COR-L47 (cell line): ENCODE measurements at places on chromosomes 12 and 14.

- DNase-seq = no peak
These were observed 1.1 kb upstream of the CLEC2D start for GRCh38 chr12:9668161-9669018.

DNA sequence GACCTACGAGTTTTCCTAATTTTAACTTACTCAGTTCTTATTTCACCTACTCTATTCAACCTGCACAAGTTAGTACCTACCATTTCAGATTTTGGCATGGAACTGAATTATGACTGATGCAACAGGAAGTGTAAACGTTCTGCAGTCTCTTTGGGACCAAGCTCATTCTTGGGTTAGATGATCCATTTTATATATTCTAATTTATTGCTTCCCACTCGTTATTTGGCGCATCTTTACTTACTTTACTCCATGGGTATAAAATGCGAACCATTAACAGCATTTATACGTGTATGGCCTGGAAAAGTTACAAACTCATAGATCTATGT lies 1.0 kb upstream of the EML1 start:
- no peak for DNase-seq

- no peak for DNase-seq
These were observed 23.0 kb downstream of the KLRK1 start for GRCh38 chr12:10366875-10367274.

DNA sequence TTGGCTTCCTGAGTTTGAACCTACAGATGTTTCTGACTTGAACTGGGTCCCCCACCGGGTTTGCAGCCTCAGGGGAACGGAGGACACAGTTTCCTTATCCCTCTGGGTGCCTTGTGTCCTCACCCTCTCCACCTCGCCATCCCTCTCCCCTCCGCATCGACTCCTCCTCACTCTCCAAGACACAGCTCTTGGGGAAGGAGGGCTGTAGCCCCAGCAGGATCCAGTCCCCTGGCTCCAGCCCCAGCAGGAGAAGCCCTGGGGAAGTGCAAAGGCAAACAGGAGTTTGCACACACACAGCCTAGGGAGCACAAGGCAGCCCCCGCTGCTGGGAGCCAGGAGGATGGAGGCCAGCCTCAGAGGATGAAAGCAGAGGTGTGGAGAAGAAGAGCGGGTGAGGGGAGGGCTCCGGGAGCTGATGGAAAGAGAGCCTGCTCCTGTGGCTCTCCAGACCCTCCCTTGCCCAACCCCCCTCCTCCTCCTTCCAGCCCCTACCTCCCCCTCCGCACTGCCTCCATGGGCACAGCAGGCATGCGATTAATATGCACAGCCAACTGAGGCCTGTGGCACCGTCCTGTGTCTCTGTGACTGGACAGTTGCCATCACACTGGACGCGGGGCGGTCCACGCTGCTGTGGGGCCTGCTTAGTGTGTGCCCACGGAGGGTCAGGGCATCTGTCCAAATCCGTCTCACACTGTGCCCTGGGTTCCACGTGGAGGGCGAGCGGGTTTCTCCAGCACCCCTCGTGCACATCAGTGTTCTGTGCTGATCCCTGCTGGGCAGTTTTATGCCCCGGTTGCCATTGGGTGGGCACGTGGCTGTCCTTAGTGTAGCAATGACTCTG lies 193.7 kb upstream of the DIO3 start:
- DNase-seq = no peak

GRCh38 chr12:95463050-95463449 lies 10.9 kb upstream of the METAP2 start:
- DNase-seq = no peak

GRCh38 chr14:103702095-103702494 lies 13.2 kb downstream of the XRCC3 start:
- no peak for DNase-seq

DNA sequence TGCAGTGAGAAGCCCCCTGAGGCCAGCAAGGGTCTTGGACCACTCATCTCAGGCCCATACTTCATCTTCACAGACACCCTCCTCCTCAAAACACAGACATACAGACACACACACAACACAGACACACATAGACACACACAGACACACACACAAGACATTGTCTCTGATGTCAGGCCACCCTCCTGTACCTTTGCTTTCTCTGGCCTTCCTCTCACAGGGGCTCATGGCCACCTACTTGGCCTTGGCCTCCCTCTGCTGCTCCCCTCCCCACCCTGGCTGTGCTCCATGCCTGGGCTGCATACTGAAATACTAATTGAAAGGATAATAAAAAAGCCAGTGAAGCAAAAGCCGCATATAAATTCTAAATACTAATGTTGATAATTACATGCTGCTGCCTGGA lies 1.6 kb upstream of the SYNDIG1L start:
- no peak for DNase-seq

- no peak for DNase-seq
These were observed 8.6 kb downstream of the PDE3A start for GRCh38 chr12:20376984-20377383.

- DNase-seq = no peak
These were observed 5.0 kb downstream of the GAPDH start for GRCh38 chr12:6539314-6539682.
